ENCODE measurements at places on chromosomes 7 and 10.

GRCh38 chr7:154672659-154673415, 330.1 kb downstream of the PAXIP1 start:
- DNase-seq = no peak

- no peak for DNase-seq
These were observed 63.3 kb upstream of the PAPSS2 start for GRCh38 chr10:87596351-87596750.

GRCh38 chr7:11373546-11374142, 400.0 kb downstream of the PHF14 start:
- no peak for DNase-seq

- no peak for DNase-seq
These were observed 36.4 kb downstream of the GDI2 start for GRCh38 chr10:5776881-5777197.

DNA sequence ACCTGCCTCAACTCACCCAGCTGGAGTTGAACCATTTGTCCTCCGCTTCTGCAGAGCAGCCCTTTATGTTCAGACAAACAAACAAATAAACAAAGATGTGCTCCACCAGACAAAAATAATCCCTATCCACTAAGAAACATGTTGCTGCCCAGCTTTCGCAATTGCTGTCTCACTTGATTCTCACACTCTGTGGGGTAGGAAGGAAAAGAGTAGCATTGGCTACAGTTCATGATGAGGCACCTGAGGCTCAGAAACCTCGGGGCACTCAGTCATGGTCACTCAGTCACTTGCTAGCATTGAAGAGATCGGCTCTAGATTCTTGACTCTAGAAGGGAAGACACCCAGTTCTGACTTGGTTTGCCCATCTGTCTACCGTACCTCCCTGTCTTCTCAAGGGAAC, 88.0 kb upstream of the ZMIZ1 start:
- DNase-seq = no peak

DNA sequence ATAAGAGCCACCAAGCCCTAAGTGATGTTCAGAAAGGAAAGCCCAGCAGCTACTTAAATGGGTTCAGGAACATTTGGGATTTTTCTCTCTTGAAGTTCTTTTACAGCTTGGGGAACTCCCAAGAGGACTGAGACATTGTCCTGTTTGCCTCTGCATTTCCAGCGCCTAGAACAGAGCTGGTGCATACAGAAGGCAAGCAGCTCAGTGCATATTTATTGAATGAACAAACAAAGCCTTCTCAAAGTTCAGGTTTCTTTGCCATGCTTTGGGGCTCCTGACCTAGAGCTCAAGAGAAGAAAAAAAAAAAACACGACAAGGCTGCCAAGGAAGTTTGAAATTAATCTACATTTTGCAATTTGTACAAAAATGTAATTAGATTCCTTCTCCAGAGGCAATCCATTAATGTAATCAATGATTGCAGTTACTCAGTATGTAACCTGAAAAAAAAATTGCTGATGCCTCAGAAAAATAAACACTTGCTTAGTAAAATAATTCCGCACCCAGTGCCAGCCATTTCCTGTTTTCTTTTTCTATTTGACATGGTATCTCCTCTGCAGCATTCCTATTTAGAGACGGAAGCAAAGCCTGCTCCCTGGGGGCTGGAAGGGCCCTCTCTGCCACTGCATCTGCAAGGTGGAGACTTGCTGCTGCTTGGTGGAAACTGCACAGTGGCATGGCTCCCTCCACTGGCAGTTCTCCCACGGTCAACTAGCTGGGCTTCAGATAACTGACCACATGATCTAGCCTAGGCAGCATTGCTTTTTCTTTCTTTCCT, 157.3 kb downstream of the TMEM178B start:
- no peak for DNase-seq

DNA sequence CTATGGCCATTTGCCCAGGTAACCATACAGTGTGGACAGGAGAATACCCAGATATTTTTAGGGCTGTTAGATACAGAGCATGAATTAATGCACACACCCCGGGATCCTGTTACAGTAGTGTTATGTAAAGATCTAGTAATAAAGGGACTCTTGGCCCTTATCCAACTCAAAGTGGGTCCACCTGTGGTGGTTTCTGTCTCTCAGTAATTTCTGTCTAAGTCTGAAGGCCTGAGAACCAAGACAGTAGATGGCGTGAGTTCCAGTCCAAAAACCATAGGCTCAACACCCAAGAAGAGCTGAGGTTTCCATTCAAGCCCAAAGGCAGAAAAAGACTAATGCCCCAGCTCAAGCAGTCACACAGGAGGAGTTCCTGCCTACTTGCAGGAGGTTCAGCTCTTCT, 277.7 kb downstream of the ZEB1 start:
- no peak for DNase-seq

- DNase-seq = no peak
These were observed 95.1 kb downstream of the ETV1 start for GRCh38 chr7:13894377-13894776.

Data from T-helper 2 cell (primary cell).